ENCODE measurements at places on chromosomes 13 and 19.

GRCh38 chr19:31257025-31257424 is 92.2 kb downstream of the TSHZ3 start:
- no peak for DNase-seq

GRCh38 chr19:7515110-7515644 is 726 bp upstream of the ZNF358 start:
- no peak for DNase-seq

DNA sequence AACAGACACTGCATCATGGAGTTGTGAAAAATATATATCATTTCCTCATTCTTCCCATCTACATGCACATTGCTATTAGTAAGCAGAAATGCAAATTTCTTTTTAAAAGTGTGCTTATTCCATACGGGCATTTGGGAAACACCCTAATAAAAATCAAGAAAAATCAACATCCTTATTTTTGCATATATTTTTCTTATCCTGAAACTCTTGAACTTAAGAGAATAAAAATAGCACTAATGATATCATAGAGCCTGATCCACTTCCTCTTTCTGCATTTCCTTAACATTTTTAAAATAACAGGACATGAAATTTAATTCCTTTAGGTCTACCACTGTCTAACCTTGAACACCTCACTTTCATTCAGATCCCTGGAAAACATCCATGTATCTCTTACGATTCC is 123.3 kb downstream of the VWA8 start:
- DNase-seq: no peak

GRCh38 chr19:28502879-28503734 is 709.8 kb downstream of the UQCRFS1 start:
- no peak for DNase-seq

DNA sequence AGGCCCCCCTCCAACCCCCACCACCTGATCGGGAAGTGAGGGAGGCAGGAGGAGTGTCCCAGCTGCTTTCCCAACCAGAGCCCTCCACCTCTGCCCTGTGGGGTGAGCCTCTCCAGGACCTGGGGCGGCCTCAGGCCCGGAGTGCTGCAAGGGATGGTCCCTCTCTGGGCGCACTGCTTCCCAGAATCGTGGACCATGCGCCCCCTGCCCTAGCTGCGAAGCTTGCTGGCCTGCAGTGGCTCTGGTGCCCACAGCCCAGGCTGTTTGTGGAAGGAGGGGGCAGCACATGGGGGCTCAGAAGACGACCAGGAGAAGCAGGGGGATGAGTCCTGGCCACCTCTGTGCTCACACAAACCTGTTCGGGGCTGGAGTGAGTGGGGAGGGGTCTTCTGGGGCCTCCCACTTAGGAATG is 33.6 kb downstream of the CEBPG start:
- DNase-seq: no peak

DNA sequence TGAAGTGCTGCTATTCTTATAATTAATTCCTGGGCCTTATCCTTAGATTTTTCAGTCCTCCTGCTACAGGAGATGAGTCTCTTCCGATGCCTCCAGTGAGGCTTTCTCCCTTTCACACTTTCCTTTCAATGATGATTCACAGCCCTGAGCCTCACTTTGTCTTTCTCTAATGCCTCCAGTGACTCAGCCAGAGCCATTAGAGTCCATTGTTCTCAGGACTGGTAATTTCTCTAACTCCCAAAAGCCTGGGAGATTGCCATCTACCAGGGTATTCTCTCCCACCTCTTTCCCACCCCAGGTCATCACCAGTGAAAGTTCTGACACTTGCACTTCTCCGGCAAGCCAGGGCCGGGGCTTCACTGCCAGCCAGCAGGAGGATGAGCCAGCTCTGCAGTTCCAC is 49.6 kb upstream of the ARGLU1 start:
- no peak for DNase-seq

- no peak for DNase-seq
Observed at GRCh38 chr13:24891476-24892108, 127.6 kb downstream of the RNF17 start.

DNA sequence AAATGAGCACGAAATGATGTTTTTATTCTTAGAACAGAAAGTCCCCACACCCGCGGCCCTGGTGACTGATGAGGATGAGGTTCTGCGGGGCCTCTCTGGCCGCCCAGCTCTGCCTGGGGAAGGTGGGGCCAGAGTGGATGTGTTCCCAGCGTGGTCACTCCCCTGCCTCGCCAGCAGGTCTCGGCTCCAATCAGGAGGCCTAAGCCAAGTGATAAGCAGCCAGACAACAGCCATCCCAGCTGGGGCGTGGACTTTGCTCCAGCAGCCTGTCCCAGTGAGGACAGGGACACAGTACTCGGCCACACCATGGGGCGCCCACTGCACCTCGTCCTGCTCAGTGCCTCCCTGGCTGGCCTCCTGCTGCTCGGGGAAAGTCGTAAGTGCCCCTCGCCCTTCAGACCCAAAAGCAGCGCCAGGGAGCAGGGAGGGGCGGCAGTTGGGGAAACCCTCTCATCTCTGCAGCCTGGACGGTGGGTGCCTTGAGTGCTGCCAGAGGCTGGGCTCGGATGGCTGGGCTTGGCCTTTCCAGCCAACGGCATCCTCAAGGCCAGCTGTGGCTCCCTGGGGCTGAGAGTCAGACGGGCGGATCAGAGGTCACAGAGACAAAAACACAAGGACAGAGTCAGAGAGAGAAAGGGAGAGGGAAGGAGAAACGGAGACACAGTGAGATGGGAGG is at the start of gene F10:
TSS of gene F10 (plus strand) at position 250 of the 676 bp plus-strand sequence. CDS start at position 307, 57 bp downstream.
- no peak for DNase-seq

DNA sequence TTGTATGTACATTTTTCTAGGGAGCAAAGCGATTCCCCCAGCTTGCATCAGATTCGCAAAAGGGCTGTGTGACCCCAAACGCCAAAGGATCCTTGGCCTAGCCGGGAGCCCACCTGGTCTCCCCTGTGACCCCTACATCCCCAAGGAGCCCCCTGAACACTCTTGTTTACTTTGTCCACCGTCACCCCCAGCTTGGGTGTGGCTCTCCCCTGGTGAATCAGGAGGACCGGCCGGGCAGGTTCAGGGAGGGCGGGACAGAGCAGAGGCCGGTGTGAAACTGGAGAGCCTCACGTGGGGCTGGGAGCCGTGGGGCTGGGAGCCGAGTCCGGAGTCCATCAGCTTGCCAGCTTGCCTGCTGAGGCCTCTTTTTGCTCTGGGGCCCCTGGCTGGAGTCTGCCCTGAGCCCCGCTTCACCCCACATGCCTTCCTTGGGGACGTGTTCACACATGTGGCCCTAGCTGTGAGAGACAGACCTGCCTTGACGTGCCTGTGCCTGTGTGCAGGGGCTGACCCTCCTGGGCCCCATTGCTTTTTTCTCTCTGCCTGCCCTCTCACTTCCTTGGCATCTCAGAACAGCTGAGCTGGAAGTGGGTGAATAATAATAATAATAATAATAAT is 2.0 kb downstream of the ITPKC start:
- no peak for DNase-seq

GRCh38 chr19:19944583-19944880 is 43.8 kb downstream of the ZNF93 start:
- DNase-seq: no peak

Measured in memory B cell (primary cell).